NCI-H2171 (cell line): ENCODE measurements at places on chromosomes 12 and 14.

- no peak for DNase-seq
These were observed 129.2 kb upstream of the EVL start for GRCh38 chr14:99936056-99936455.

GRCh38 chr14:66330228-66330627, 155.9 kb upstream of the CCDC196 start:
- no peak for DNase-seq

GRCh38 chr14:35229084-35229791, 62.9 kb upstream of the PSMA6 start:
- no peak for DNase-seq

DNA sequence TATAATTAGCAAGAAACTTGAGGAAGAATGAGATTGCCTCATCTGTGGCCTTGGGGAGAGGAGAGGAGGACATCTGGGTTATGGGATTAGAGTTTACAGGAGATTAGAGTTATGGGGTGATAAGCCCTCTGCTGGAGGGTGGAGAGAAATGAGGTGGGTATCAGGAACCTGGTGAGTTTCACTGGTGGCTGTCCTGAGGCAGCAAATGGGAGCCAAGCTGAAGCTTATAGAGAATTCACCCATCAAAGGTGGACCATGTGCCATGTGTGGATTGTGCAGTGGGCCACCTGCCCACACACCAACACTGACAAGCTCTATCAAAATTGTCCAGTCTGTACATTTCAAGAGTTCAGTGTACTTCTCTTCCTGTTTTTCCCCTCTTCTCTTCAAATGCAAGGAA, 135.3 kb downstream of the AEBP2 start:
- no peak for DNase-seq

GRCh38 chr14:101193845-101194372, 290.4 kb upstream of the RTL1 start:
- DNase-seq, result peak; percentile 51

DNA sequence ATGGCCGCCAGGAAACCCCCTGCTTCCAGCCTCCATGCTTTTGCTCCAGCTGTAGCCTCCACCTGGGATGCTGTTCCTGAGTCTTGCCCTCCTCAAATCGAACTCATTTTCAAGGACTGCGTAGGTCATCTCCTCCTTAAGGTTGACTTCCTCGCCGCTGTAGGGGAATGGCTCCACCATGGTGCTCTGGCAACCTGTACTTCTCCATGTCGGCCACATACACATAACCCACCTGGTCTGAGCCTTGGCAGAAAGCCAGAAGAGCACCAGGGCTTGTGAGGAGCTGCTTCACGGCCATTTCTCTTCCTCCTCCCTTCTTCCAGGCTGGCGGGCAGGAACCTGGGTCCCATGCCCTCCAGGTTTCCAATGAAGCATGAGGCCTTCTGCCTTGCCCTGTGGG, 36.7 kb upstream of the BEGAIN start:
- no peak for DNase-seq
